ENCODE measurements at places on chromosomes 1 and 21.

DNA sequence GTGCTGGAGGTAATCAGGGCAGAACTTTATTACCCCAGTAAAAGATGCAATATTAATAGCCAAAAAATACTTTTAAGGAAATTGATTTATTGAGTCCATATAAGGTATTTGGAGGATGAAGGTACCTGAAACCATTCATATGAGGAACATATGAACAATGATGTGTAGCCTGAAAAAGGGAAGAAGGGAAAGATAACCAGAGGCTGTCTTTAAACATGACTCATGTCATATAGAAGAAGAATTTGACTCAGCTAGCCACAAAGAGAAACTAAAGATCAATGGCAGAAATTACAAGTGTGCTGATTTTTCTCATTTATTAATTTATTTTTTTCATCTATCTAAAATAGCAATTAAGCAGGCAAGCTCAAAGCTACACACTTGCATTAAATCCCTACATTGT lies 136.2 kb upstream of the DUSP10 start:
- no peak for DNase-seq

- no peak for DNase-seq
Observed at GRCh38 chr1:33410091-33410701, 20.7 kb downstream of the PHC2 start.

DNA sequence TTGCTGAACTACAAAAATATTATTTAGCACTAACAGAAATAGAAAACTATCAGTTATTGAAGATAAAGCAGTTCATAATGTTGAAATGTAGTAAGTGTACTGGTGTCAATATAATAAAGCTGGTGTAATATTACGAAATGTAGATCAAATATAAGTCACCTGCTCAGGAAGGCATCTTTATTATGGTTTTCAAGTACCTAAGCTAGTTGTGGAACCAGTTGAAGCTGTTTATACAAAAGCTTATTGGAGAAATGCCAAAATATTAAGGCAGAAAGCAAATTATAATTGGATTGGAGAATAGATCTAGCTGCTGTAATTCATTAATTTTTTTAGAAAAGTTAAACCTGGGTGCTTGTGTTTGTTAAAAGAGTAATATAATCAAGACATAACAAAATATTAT lies 6.2 kb upstream of the MARK1 start:
- no peak for DNase-seq

DNA sequence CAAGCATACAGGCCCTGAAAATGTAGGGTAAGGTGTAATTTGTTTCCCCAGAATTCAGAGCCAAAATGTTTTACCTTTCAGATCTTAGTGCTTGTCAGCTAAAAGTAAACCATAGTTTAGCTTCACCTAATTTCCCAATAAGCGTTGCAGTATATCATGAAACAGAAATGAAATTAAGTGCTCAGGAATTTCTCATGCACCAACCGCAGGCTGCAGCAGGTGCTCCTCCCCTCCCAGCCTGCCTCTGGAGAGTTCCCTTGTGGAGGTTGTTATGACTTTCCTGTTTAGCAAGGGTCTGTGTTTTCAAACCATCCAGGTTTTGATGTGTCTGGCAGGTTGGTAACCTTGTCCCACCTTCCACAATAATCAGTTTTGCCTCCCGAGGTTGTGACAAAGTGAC lies 118.5 kb downstream of the HLX start:
- no peak for DNase-seq

DNA sequence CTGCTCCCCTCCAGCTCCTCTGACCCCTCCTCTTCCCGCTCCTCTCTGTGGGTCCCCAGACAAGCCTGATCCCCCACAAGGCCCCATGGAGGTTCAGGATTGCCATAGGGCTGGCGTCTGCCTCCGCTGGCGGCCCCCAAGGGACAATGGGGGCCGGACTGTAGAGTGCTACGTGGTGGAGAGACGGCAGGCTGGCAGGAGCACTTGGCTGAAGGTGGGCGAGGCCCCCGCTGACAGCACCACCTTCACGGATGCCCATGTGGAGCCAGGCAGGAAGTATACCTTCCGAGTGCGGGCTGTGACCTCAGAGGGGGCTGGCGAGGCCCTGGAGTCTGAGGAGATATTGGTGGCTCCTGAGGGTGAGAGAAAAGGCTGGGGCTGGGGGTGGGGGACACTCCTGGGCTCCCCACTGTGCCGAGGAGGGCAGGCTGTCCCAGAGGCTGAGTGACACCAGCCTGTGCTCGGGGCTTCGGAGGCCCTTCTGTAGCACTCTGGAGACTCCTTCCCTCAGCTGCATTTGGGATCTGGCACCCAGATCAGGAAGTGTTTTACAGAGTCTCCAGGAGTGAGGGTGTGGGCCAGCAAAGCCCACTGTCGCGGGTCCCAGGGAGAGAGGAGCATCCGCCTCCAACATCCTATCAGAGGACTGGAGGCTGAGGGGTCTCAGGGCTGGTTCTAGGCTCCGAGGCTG lies 25.9 kb downstream of the IGFN1 start:
- no peak for DNase-seq

- DNase-seq: no peak
Observed at GRCh38 chr1:12001249-12001917, 17.9 kb upstream of the MIIP start.

DNA sequence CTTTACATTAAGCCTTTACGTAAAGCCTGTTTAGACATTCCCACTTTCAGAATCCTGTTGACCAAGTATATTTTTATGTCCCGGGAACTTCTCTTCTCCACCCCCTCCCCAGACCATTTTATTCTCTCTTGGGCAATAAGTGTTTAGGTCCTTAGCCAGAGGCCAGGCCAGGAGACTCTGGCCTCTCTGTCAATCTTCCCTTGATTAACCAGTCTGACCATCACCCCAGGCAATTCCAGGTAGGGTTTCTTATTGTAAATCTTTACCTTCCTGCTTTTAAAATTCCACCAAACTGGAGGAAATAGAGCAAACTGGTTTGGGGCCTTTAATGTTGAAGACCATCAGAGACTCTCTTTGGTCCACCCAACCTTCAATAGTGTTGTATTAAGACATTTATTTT lies 12.2 kb upstream of the IFI6 start:
- no peak for DNase-seq

DNA sequence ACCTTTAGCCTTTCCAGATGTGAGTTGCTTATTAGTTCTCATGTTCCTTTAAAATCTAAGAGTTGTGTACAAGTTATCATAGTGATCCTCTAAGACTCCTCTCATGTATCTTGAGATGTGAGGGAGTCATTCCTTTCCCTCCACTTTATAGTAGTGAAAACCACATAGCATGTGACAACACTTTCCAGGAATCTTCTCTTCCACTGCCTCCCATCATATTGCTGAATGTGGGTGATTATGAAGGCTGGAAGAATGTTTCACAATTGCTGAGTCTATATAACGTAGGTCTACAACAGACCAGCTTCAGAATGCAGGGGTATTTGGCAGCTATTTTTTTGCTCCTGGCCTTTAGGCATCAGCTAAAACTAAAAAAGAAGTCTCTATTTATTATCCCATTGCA lies 44.7 kb upstream of the LRRC7 start:
- DNase-seq: no peak

- no peak for DNase-seq
Observed at GRCh38 chr1:152392909-152393308, 21.2 kb downstream of the CRNN start.

DNA sequence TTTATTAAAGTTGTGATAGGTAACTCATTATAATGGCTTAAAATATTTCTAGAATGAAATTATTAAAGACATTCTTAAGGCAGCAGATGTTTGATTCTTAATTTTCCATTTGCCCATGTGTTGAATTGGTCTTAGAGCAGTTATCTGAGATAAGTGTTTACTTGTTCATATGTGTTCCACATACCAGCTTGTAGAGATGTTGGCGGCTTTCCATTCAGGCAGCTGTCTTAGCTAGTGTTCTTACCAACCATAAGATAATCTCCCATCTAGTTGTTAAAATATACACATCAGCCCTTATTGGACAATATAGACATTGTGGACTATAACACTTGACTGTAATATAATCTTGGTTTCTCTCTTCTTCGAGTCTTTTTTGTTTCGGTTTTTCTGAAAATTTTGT lies 1372.9 kb upstream of the ADGRL2 start:
- no peak for DNase-seq

DNA sequence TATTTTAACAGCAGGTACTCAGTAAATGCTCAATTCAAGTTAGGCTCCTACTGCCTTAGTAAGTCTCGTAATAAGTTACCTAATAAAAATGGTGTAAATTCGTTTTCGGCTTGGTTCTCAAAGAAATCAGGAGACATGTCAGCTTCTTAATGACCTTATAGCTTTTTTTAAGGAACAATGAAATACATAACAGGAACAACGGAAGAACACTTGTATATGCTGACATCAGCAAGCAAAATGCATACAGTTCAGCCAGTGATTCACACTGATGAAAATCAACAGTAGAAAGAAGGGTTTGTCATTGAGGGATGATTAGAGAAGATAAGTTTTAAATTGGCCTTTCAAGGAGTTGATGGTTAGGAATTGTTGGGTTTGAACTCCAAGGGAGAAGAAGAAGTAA lies 13.3 kb downstream of the RPTN start:
- DNase-seq: no peak

GRCh38 chr1:2556277-2556677 lies at the start of gene TNFRSF14:
Gene TNFRSF14 (plus strand): TSS chr1:2556371. CDS start chr1:2556665, 294 bp downstream.
- DNase-seq: no peak

- DNase-seq: no peak
Observed at GRCh38 chr1:145729196-145729595, 9.9 kb downstream of the CD160 start.

DNA sequence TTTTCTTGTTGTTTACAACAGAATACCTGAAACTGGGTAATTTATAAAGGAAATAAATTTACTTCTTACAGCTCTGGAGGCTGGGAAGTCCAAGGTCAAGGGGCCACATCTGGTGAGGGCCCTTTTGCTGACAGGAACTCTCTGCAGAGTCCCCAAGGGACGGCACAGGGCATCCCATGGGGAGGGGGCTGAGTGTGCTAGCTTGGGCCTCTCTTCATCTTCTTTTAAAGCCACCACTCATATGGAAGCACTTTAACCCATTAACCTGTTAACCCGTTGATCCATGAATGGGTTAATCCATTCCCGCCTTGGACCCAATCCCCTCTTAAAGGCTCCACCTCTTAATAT lies 76.3 kb downstream of the OBSCN start:
- no peak for DNase-seq

- no peak for DNase-seq
Observed at GRCh38 chr1:205060746-205061145, 17.7 kb downstream of the CNTN2 start.

DNA sequence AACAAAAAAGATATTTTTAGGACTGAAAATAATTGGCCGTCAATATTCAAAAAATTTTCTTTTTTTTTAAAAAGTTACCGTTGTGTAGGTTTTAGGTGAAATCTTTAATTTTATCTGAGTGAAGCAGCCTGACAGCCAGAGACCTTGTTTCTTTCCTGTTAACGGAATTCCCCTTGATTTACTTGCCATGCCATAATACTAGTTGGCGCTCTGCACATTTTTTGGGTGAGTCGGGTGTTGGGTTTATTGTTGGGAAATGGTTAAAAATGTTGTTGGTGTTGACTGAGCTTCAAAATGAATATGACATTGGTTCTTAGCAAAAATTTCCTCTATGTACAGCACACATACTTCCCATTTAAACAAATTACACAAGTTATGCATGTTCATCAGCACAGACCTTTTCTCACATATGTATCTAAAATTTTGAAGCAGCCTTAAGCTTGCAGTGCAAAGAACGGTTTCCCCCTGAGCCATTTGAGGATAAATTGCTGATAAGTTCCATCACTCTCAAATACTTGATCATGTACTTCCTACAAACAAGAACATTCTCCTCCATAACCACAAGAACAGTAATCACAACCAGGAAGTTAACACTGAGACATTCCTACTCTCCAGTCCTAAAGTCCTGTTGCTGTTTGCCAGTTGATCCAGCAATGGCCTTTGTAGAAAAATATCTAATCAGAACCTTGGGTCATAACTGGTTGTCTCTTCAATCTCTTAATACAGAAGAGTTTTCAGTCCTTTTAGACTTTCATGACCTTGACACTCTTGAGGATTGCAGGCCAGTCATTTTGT lies 34.2 kb downstream of the CAMTA1 start:
- DNase-seq: no peak

DNA sequence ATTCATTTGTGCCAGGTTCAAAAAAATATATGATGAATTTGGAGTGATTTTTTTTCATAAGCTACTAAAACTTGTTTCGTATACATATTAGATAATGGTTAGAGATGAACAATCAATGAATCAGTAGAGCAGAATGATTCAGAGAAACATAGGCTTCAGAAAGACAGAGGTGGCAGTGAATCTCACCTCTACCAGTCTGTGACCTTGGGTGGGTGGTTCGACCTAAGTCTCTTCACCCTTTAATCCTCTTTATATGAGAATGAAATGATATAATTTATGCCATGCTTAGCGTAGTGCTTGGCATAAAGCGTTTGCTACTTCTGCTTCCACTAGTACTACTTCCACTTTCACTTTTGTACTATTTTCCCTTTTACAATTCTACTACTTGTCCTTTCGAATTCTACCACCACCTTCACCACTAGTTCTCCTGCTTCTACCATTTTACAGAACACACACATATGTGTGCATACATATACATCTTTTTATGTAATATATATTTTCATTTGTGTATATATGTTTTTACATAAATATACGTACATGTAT lies 45.1 kb downstream of the FYB2 start:
- no peak for DNase-seq

DNA sequence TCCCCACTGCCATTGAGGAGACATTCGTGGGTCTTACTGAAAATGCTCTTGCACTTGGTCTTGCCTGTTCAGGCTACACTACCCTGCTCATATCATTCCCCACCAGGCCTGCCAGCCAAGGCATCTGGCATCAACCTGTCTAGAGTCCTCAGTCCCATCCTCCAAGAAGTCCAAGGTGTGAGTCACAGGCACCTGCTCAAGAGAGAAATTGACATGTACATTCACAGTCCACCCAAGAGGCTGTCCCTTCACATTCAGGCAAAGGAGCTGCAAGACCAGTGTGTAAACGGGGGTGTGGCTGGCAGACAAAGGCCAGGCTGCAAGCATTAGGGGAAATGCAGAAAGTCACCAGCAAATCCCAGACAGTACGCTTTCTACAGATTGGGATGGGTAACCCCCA lies 13.1 kb upstream of the PLA2G2C start:
- DNase-seq: no peak

GRCh38 chr1:17845583-17845982 lies 90.5 kb downstream of the ACTL8 start:
- no peak for DNase-seq

DNA sequence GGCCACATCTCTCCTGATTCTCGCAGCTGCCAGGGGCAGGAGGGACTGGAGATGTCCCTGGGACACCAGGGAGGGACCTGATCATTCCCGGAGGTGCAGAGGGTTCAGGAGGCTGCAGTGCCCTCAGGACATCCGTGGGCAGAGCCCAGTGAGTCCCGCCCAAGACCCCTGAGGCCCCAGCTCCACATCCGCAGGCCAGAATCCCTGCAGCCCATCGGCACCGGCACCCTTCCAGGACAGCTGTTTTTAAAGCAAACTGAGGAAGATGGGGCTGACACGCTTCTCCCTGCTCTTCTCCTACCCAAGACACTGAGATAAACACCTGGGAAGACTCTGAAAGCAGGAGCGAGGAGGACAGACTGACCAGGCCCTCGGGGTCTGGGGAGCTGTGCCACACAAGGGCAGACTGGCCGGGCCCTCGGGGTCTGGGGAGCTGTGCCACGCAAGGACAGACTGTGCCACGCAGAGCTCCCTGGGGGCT lies 25.5 kb downstream of the SLC19A1 start:
- no peak for DNase-seq

Data from stimulated activated CD4-positive, alpha-beta T cell treated with anti-CD3 and anti-CD28 coated beads, Interleukin-1b, Interleukin-23, amount 100 ng/mL, for 1 hour (primary cell).